Chondrocyte (in vitro differentiated cells): ENCODE measurements at places on chromosomes 12 and 14. TPM values are rescaled to one million over a fixed set of nuclear protein-coding genes. Genes with fewer than 3 reads are reported as not detected.

Gene OR9K2
- total RNA-seq, result not detected in 3 replicates

Gene MAGOHB
- total RNA-seq, result 32.7 to 40.9 TPM (median 35.8 TPM) in 3 replicates

DNA sequence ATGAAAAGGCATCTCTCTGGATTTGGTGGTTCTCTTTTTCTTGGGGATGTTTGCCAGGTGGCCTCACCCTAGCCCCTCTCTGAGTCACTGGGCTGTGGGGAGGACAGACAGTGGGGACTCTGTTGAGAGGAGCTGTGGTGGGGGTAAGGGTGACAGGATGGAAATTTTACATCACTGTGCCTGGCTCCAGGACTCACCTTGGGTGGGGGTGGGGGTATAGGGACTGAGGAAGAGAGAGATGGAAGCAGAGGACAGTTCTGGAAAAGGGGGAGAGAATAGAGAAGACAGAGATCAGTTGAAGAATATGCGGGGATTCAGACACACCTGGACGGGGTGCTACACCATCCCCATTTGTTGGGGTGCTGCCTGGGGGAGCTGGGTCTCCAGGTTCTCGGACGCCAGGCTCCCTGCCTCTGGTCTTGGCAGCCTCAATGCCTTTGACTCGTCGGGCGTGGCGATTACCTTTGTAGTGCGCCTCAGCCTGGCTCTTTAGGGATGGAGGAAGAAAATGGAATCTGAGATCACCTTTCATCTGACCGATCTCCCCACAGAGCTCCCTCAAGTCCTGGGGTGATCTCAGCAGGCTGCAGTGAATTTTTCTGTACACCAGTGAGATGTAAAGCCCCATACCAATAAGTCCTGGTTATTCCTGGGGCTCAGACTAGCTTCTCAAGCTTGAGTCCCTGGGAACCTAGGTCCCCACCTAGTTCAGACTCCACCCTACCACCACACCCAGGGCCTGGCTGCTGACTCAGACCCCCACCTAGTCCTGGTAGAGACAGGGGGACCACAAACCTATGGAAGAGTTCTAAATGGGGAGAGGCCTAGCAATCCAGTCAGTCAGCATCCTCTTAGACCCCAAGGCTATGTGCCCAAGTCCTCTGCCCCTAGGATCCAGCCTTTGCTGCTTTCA is 9.6 kb upstream of the GPR84 start:
- peaks cover 78% of the 10 kb centered on the region for H3K4me1 ChIP-seq
- no peak for DNase-seq
- peak overlapping the region; percentile 6 for H3K27ac ChIP-seq
- H3K27me3 ChIP-seq, result no peaks in the 10 kb centered on the region
- H3K36me3 ChIP-seq, result no peaks in the 10 kb centered on the region

GRCh38 chr14:65496178-65496993 is 83.9 kb downstream of the FUT8 start:
- no peak overlapping the region for H3K27ac ChIP-seq
- no peak overlapping the region for H3K4me3 ChIP-seq
- no peaks in the 10 kb centered on the region for H3K36me3 ChIP-seq
- DNase-seq, result no peak

- H3K27me3 ChIP-seq, result peaks cover 17% of the 10 kb centered on the region
- H3K27ac ChIP-seq, result no peak overlapping the region
- no peak overlapping the region for H3K4me3 ChIP-seq
- no peak for DNase-seq
- no peaks in the 10 kb centered on the region for H3K4me1 ChIP-seq
Measured at GRCh38 chr14:24058260-24058950, 6.6 kb downstream of the CARMIL3 start.

DNA sequence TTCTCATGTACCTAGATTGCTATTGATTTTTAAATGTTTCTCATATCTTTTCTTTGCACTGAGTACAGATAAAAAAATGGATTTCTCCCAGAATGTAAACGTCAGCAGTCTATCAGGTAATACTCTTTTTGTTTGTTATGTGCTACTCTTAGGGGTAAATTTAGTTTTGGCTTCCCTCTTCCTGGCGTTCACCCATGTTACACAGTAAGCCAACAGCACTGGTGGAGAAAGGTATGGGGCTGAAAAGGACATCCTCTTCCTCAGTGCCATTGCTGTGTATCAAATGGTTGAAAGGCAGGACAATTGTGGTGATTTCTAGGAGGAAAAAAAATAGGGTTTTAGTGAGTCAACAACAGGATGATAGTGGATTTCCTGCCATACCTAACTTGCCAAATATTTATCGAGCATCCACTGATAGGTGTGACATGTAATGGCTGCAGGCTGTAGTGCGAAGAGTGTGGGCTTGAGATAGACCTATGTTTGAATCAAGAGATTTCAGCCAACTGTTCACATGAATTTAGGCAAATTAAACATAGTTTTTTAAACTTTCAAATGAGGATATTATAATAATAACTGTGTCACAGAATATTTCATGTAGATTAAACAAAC is 7.5 kb downstream of the KLRF2 start:
- H3K4me3 ChIP-seq, result no peak overlapping the region
- H3K36me3 ChIP-seq, result peaks cover 1% of the 10 kb centered on the region
- no peaks in the 10 kb centered on the region for H3K27me3 ChIP-seq
- H3K27ac ChIP-seq, result no peak overlapping the region
- DNase-seq, result no peak

DNA sequence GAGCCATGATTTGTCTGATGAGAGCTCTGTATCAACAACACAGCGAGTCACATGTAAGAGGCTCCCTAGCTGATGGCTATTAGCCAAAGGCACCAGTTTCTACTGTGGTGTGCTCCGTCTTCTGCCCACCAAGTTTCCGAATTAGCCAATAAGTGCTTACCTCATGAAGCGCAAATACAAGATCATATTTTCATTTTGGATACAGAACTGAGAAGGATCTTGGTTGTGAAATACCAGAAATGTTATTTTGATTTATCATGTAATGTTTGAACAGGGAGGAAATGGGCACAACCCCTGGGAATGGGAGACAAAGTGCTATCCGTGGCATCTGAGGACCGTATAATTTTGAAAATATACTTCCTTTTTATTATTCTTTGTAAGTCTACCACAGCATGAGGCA is 234.3 kb downstream of the DACT1 start:
- H3K27ac ChIP-seq, result peak overlapping the region; percentile 86
- no peaks in the 10 kb centered on the region for H3K36me3 ChIP-seq
- peak overlapping the region; percentile 28 for H3K4me3 ChIP-seq
- H3K4me1 ChIP-seq, result peaks cover 58% of the 10 kb centered on the region
- no peaks in the 10 kb centered on the region for H3K27me3 ChIP-seq

DNA sequence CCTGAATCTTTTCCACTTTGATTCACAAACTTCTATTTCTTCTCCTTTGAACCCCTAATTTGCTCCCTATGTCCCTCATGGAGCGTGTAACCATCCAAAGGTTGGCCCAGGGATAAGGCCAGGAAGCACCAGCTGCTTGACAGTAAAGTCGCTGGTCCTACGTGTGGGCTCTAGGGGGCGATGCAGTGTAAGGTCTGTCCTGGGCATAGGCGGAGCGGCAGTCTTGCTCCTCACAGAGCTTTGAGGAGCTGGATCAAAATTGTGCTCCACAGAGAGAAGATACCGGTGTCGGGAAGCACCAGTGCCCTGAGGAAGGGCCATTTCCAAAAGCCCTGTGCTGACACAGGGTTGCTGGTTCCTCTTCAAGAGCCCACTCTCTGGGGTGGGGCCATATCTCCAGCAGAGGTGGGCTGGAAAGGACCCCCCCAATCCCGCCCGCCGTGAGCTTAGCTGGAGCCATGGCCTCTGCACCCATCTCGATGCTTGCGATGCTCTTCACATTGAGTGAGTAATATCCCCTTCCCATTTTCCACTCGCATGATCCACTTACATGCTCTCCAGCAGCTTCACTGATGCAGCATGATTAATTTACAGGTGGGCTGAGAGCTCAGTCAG is 49.9 kb upstream of the OR4E1 start:
- H3K4me1 ChIP-seq, result no peaks in the 10 kb centered on the region
- DNase-seq, result no peak
- no peak overlapping the region for H3K4me3 ChIP-seq
- no peaks in the 10 kb centered on the region for H3K36me3 ChIP-seq

Gene XRCC3
- total RNA-seq, result 3.4 to 9.9 TPM (median 6.6 TPM) in 3 replicates

DNA sequence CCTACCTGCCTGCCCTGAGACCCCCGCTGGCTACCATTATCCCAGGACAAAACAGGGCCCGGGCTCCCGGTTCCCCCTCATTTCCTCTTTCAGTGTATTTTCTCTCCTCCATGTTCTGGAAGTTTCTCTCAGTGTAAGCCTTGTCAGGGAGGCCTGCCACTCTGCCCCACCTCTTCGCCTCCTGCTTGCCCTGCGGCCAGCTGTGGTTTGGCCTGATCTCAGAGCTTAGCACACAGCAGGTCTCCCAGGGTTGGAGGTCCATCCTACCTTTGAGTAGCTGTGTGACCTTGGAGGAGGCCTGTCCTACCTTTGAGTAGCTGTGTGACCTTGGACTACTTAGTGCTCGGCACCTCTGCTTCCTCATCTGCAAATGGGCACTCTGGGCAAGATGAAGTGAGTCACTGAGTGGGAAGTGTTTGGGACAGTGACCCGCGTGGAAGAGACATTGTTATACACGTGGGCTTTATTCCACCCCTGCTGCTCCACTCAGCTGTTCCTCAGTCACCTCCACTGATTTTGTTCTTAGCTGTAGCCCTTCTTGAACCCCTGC is 212.7 kb downstream of the ZFP36L1 start:
- peak; percentile 29 for DNase-seq
- no peaks in the 10 kb centered on the region for H3K27me3 ChIP-seq
- peaks cover 7% of the 10 kb centered on the region for H3K36me3 ChIP-seq

Gene PTCSC3
- not detected in 3 replicates for total RNA-seq

Gene WASHC3
- 30.6 to 33.6 TPM (median 33.0 TPM) in 3 replicates for total RNA-seq

GRCh38 chr14:73889376-73889775 is 2.7 kb downstream of the ZNF410 start:
- H3K36me3 ChIP-seq, result peaks cover 5% of the 10 kb centered on the region
- H3K4me3 ChIP-seq, result no peak overlapping the region
- no peak for DNase-seq
- H3K27ac ChIP-seq, result no peak overlapping the region
- H3K4me1 ChIP-seq, result peaks cover 41% of the 10 kb centered on the region

GRCh38 chr12:54933376-54933775 is 51.2 kb downstream of the TESPA1 start:
- H3K27ac ChIP-seq, result no peak overlapping the region
- H3K4me3 ChIP-seq, result no peak overlapping the region
- peaks cover 3% of the 10 kb centered on the region for H3K36me3 ChIP-seq
- no peak for DNase-seq

- H3K36me3 ChIP-seq, result peaks cover 5% of the 10 kb centered on the region
- no peaks in the 10 kb centered on the region for H3K27me3 ChIP-seq
- H3K4me1 ChIP-seq, result peaks cover 12% of the 10 kb centered on the region
- no peak for DNase-seq
- no peak overlapping the region for H3K4me3 ChIP-seq
Measured at GRCh38 chr12:120890963-120891362, 13.2 kb downstream of the SPPL3 start.

DNA sequence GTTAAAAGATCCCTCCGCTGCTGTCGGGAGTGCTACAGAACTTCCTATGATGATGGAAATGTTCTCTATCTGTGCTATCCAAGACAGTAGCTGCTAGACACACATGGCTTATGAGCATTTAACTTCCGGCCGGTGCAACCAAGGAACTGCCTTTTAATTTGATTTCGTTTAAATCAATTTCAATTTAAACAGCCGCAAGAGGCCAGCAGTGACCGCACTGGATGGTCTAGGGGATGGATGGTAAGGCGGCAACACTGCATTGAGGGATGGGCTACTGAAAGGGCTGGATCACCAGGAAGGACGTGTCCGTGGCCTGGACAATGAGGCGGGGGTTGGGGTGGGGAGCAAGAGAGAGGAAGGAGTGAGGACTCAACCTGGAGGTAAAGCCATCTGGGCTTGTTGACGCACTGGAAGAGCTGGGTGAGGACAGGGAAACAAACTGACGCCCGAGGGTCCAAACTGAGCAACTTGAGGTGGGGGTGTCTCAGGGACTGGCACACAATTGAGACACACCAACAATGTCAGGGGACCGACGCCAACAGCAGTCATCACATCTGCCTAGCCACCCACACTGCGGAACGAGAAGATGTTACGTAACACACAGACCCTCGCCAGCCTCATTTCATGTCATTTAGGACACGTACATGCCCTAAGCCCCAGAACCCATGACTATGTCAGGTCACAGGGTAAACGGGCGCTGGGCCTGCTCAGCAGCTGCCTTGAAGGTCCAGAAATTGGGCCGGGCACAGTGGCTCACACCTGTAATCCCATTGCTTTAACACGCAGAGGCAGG is 57.6 kb downstream of the SCARB1 start:
- no peak for DNase-seq
- peaks cover 3% of the 10 kb centered on the region for H3K4me1 ChIP-seq
- no peak overlapping the region for H3K27ac ChIP-seq
- peaks cover 6% of the 10 kb centered on the region for H3K36me3 ChIP-seq

- H3K4me3 ChIP-seq, result peak overlapping the region; percentile 88
- peaks cover 6% of the 10 kb centered on the region for H3K36me3 ChIP-seq
- peaks cover 85% of the 10 kb centered on the region for H3K4me1 ChIP-seq
- DNase-seq, result peak; percentile 19
- H3K27ac ChIP-seq, result peak overlapping the region; percentile 99
Measured at GRCh38 chr12:53050426-53051057, 677 bp downstream of the TNS2 start.

DNA sequence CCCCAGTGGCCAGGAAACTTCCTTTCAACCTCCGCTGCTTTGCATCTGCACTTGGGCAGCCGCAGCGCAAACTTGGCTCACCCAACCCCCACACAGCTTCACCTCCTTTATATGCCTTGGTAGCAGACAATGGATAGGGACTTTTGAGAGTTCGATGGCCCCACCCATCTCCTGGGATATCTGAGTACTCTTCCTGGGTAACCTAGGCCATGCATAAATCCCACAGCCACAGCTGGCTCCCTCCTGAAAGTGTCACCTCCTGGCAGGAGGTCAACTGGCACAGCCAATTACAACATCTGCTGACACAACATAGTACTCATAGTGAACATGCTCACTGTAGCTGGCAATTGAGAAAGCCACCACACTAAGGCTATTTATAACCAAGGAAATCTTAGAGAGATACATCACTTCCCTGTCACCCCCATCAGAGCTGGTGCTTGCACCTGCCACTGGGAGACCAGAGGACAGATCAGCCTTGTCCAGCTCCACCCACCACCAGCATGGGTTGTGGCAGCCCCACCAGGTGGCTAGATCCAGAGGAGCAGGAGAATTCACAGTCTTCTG is 410.0 kb downstream of the SYT1 start:
- no peak overlapping the region for H3K4me3 ChIP-seq
- no peaks in the 10 kb centered on the region for H3K36me3 ChIP-seq
- DNase-seq, result no peak
- H3K27me3 ChIP-seq, result peaks cover 14% of the 10 kb centered on the region

Gene EFS
- total RNA-seq, result 29.5 to 36.7 TPM (median 29.6 TPM) in 3 replicates

Gene INSM2
- total RNA-seq, result not detected in 3 replicates
